ENCODE measurements at places on chromosomes 12 and 14.

GRCh38 chr14:74081491-74081890 is 2.8 kb downstream of the ALDH6A1 start:
- no peak for DNase-seq

DNA sequence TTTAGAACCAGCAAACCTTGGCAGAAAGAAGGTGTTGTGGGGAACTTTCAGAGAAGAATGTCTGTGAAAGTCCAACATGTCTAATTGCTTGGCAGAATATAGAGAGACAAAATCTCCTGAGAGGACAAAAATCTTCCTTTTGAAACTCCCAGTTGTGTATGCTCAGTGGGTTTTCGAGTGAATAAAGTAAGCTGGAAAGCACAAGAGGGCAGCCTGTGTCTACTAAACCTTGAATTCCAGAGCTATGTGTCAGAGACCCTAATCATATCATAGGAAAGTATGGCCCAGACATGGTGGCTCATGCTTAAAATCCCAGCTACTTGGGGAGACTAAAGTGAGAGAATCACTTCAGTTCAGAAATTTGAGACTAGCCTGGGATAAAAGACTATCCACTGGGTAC is 661.2 kb downstream of the SLC16A7 start:
- no peak for DNase-seq

- DNase-seq: no peak
These were observed 17.3 kb downstream of the PPM1A start for GRCh38 chr14:60266021-60266937.

- DNase-seq: no peak
These were observed 79.5 kb upstream of the CCDC198 start for GRCh38 chr14:57573173-57573572.

DNA sequence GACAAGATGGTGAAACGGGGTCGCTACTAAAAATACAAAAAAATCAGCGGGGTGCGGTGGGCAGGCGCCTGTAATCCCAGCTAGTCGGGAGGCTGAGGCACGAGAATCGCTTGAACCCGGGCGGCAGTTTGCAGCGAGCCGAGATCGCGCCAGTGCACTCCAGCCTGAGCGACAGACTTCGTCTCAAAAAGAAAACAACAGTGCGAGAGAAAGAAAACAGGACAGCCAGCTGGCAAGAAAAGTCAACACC is 633 bp upstream of the RNU4-2 start:
- DNase-seq: no peak

- DNase-seq: peak; percentile 30
These were observed at the start of gene HOXC5 for GRCh38 chr12:54032627-54033100. HOXC5 (plus strand) TSS chr12:54033050; CDS start chr12:54033123, 73 bp downstream.

DNA sequence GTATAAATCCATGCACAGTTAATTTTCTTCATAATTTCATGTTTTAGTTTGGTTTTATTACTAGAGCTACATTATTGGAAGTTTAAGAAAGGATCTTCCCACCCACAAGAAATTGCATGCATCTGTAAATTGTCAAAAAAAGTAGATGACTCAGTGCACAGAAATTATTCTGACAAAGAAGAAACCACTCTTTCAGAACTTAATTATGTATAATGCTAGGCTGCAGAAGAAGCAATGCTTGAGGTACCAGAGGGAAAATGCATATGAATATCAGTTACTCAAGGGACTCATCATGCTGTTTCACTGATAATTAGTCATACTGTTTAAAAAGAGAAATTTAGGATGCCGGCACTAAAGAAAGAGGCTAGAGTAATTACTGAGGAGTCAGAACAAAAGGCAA is 147.0 kb downstream of the SLC16A7 start:
- DNase-seq: no peak

DNA sequence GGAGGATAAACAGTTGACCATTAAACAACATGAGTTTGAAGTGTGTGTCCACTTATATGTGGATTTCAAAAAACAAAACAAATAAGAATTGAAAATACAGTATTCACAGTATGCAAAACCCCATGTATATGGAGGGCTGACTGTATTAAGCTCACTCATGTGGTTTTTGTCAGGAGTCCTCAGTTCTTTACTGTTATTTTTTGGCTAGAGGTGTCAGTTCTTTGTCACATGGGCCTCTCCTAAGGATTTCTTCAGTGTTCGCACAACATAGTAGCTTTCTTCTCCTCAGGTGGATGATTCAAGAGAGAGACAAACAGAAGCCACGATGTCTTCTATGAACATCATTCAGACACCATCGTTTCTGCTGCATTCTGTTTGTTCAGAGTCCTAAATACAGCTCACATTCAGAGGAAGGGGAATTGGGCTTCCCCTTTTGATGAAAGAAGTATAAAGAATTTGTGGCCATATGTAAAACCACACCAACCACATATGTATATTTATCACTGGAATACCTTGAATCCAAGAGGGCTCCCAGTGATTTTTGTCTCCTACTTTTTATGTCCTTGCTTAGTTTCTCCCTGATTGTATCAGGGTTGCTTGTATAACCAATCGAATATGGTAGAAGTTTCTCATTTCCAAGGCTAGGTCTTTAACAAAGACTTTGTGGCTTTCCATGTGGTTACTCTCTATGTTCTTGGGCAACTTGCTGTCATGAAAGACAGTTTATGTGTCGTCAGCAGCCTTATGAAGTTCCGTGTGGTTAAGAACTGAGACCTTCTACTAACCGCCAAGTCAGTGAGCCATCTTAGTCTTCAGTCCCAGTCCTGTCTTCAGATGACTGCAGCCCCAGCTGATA is 18.9 kb downstream of the MNAT1 start:
- DNase-seq: no peak

GRCh38 chr12:94831081-94831751 is 172.3 kb downstream of the NDUFA12 start:
- no peak for DNase-seq

GRCh38 chr12:89326239-89327040 is 25.9 kb downstream of the DUSP6 start:
- DNase-seq: no peak

GRCh38 chr12:56017181-56017580 is 3.7 kb upstream of the IKZF4 start:
- no peak for DNase-seq

DNA sequence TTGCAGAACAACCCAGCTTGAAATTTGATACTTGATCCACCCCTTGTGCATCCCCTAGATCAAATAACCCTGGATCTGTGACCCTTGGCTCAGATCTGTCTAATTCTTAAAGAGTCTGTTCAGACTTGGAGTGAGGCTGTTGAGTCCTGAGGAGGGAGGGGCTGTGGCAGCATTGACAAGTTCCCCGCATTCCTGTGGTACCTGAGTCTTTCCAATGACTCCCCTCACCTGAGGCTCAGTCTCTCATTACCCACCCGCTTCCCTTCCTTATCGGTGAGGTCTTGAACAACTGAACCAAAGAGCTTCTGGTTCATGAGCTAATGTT is 16.1 kb upstream of the HDAC7 start:
- no peak for DNase-seq

DNA sequence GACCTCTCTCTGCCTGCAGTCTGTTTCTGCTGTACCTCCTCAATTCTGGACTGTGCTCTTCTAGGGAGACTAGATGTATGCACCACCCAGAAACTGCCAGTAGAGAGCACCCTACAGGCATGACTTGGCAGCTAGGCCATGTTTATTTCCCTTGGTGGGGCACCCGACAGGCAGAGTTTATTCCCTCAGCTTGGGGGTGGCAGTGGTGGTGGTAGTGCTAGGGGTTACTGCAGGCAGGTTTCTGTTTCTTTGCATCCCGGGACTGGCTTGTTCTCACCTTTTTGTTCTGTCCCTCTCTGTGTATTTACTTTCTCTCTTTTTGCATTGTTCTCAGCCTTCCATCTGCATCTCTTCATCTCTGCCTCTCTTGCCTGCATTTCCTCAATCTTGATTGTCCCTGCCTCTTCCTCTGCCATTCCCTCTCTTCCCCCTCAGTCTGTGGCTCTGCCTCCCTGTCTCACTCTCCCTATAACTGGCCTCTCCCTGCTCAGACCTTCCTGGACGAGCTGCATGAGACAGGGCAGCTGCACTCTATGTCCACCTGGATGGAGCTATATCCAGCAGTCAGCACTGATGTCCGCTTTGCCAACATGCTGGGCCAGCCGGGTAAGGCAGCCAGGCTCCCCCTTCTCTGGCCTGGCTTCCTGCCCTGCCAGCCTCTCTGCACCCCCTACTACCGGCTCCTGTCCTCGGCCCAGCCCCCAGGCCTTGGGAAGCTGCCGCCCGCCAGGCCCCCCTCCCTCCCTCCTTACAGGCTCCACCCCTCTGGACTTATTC is 13.8 kb downstream of the PRPF40B start:
- DNase-seq: peak; percentile 23

GRCh38 chr12:57554453-57554852 is 4.6 kb downstream of the KIF5A start:
- DNase-seq: no peak

DNA sequence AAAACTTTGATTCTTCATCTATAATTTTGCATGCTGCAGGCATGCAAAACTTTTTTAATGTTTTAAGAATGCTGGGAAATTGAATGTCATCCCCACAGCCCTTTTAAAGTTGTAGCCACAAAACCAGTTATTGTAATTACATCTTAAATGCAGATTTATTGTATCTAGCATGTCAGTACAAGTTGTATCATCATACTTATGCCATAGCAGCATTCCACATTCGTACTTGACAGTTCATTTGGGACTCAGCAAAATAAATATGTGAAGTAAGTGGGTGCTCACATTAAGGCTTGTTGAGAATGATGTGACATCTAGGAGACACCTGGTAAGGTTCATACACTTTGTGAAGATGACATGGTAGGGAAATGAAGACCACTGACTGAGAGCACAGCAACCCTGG is 44.0 kb upstream of the GZMB start:
- DNase-seq: no peak

DNA sequence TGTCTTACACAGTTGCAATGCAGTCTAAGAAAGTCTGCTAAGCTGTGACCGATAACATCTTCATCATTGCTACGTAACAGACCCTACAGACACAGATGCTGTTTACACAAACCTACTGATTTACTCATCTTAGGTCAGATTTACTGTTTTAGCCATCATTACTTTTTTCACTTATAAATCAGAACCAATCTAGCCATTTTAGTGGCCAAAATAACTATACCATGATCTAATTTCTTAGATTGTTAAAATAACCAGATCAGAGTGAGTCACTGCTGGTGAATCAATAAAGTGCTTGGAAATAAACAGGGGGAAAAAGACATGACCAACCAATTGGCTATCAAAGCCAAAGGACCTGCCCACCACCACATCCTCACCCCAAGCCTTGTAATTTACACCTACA is 57.0 kb upstream of the FOXN3 start:
- DNase-seq: no peak

GRCh38 chr14:77069551-77069950 is 28.5 kb upstream of the CIPC start:
- no peak for DNase-seq

GRCh38 chr14:68652433-68652690 is 140.5 kb downstream of the ZFP36L1 start:
- DNase-seq: no peak

DNA sequence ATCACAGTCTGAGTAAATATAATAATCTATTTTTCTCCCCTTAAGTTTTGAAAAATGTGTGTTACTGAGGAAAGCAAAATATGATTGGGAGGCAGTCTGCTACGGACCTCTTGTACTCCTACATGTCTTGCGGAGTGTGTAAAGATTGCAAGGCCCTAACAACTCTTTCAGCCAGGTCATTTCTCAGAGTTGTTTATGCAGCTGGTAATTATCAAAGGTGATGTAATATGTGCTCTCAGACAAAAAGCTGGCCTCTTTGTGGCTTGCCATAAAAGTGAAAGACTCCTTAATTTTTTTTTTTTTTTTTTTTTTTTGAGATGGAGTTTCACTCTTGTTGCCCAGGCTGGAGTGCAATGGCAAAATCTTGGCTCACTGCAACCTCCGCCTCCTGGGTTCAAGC is 40.5 kb upstream of the MON2 start:
- DNase-seq: no peak

DNA sequence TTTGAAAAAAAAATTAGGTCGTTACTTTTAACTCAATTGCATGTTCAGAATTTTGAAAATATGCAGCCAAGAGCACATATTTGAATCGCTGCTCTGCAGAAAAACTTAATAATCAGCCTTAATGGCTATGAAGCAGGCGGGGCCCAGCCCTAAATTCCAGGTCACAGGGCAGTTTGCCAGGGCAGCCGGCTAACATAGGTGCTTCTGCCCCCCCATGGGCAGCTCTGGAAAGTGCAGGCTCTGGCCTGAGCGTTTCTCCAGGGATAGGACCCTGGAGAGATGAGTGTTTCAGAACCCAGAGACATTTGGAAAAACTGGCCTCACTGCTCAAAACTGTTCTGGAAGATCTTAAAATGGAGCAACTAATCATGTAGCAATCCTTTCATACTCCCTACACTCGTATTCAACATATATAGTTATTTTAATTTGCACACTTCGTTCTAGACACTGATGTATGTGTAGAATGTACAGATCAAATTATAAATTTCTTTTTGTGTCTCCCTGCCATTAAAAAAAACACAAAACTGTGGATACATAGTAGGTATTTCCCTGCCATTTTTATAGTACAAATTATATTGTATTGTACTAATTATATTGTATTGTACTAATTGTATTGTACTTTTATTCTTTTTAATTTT is 26.0 kb upstream of the PTGR2 start:
- peak; percentile 64 for DNase-seq
